ENCODE measurements at places on chromosomes 6 and 20.

DNA sequence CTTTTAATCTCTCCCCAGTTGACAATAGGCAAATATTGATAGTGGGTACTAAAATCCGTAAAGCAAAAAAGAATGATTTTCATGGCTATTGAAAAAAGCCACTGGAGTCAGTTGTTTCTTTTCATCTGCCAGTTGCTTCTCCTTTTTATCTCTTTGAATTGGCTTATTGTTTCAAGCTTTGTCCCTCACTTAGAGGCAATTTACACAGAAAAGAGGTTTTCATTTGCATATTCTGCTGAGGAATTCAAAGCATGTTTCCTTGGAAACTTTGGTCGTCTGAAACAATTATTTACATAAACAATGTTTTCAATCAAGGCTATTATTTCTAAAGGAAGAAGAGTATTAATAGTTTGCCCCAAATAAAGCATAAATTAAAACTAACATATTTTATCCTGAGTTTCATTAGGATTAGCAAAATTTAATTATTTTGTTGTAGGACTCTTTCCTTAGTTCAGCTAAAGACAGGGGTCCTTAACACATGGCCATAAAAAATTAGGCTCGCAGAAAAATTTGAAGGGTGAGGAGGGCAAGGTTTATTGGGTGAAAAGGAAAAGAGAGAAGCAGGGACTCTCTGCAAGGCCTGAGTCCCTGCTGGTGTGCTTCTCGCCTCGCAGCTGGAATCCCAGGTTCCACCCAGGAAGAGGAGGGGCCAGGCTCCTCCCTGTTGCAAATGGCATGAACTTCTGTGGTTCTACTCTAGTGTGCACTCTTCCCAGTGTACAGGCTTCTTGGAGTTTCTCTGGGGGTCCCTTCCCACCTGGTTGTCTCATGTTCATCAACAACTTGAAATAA, 138.8 kb upstream of the LAMA2 start:
- no peak for DNase-seq

DNA sequence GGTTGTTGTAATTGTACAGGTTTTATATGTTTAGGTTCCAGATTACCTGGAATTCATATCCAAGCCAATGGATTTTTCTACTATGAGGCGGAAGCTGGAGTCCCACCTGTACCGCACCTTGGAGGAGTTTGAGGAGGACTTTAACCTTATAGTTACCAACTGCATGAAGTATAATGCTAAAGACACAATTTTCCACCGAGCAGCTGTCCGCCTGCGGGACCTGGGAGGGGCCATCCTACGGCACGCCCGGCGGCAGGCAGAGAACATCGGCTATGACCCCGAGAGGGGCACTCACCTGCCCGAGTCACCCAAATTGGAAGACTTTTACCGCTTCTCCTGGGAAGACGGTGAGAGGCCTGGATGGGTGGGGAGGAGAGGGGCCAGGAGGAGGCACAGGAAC, 13.6 kb downstream of the BRPF3 start:
- DNase-seq, result no peak

DNA sequence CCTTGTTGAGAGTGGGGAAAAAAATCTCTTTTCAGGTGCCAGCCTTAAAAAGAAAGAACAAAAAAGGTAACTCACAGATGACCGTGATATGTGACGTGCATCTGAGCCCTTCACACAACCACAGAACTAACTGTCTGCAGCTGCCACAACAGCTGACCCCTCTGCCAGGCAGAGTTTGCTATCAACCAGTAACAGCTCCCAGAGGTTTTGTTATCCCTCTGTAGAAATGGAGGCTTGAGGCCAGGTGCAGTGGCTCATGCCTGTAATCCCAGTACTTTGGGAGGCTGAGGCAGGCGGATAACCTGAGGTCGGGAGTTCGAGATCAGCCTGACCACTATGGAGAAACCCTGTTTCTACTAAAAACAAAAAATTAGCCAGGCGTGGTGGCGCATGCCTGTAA, 42.8 kb downstream of the SLC52A3 start:
- no peak for DNase-seq

DNA sequence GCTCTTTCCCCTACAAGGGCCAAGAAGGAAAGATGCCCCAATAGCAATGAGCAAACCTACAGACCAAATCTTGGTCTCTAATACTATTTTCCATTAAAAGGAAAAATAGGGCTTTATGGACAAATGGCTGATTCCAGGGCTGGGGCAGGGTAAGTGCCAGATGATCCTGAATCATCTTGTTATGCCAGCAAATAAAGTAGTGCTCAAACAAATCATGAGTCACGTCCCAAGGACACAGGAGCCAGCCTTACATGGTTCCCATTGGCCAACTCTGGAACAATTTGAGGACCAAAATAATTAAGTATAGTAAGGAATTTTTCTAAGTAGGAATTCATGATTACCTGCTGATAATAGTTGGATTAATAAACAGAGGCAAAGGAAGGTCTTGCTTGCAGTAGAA, 53.2 kb upstream of the NKX2-4 start:
- DNase-seq, result peak; percentile 55

DNA sequence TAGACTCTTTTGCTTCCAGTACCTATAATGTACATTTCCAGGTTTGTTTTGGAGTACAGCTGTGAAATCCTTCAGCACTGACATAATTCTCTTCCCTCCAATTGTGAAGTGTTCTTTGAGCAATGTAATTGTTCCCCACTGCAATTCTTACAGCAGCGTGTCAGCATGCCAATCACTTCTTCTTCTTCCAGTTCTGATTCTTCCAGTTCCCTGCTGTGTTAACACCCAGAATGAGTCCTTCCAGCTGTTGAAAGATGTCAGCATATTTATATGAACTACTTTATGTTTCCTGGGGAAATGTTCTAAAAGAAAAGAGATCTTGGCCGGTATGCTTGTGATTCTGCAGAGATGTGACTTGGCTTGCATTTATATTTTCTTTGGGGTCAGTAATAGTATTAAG, 213.9 kb downstream of the UNC5CL start:
- no peak for DNase-seq

GRCh38 chr6:169780571-169781091, 29.2 kb downstream of the ERMARD start:
- peak; percentile 26 for DNase-seq

GRCh38 chr6:31718265-31718664, 3.1 kb downstream of the LY6G6D start:
- no peak for DNase-seq

Measured in HCEC 1CT (cell line).